Umbilical cord (tissue), 2 donors: ENCODE measurements at places on chromosomes 11 and 22. TPM values are rescaled to one million over a fixed set of nuclear protein-coding genes. Genes with fewer than 3 reads are reported as not detected.

DNA sequence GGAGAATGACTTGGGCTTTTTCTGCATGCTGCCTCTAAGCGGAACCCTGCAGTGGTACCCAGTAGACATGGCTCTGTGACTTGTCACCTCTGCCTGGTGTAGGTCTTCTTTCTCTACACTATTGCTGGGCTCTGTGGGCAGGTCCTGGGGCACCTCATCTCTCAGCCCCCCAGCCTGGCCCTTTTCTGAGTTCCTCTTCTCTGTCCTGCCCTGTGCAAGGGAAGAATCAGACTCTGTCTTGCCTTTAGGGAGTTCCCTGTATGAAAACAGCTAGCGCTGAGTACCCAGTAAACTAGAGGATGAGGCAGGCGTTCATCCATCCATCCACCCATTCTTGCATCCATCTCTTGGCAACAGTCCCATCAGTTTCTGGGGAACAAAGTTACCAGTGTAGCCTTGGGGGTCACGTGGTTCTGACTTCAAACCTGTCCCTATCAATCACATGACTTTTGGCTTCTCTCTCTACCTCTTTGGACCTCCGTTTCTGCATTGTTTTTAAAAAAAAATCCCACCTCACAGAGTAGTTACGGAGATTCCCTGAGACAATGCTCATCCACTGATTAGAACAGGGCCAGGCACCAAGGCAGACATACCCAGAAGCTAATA, 86.4 kb upstream of the WNT11 start:
- DNase-seq, result no peak

GRCh38 chr11:19460718-19461405, 220.1 kb upstream of the E2F8 start:
- peak; percentile 6 for DNase-seq

- DNase-seq, result no peak
Measured at GRCh38 chr11:111555255-111555654, 14.7 kb downstream of the LAYN start.

FGF4 gene
- 0.96 TPM for total RNA-seq

DLG2 gene
- 25.3 TPM for total RNA-seq

H19 gene
- total RNA-seq, result 30,713 TPM
